ENCODE measurements at places on chromosomes 6 and 20.

DNA sequence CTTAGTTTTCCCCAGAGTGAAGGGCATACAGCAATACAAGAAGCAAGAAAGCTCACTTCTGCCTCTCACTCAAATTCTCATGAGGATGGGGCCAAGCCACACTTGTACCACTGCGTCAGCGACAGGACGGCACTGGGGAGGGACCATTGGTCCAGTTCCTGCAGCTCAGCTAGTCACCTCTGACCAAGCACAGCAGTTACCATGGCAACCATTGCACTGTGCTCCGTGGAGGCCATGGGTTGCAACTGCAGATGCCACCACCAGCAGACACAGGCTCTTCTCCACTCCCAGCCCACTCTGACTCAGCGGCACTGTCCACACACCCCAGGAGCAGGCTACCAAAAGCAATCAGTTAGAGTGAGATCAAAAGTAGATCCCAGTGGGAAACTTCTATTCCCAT lies 441.1 kb upstream of the ARID1B start:
- no peak for DNase-seq

DNA sequence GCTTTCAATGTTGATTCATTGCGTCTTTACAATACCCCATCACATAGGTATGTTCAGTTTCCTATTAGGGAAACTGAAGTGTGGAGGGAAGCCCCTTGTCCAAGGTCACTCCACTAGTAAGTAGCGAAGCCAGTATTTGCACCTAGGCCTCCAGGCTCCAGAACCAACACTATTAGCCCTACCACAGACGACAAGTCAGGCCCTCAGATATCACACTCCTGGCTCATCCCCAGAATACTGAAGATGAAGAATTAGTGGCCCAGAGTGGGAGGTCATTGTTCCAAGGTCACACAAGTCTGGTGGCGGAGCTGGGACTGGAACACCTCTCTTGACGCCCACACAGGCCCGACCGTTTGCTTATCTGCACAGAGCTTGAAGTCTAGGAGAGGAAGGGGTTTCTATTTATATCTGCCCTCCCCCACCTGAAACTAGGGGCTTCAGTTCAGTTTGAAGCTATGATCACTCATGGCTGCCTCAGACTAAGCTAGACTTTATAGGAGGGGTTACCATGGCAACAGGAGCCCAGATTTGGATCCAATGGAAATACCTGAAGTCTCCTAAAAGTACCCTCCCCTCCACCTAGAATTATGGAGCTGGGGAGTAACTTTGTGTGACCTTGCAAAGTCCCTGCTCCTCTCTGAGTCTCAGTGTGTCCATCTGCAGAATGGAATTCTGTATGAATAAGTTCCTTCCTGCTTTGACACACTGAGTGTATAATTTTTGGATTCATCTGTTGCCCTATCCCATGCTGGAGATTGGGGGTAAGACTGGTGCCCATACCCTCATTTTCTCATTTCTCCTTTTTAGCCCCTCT lies 2.2 kb downstream of the SNTA1 start:
- no peak for DNase-seq

GRCh38 chr6:11432713-11433450 lies 104.7 kb upstream of the TMEM170B start:
- DNase-seq = no peak

DNA sequence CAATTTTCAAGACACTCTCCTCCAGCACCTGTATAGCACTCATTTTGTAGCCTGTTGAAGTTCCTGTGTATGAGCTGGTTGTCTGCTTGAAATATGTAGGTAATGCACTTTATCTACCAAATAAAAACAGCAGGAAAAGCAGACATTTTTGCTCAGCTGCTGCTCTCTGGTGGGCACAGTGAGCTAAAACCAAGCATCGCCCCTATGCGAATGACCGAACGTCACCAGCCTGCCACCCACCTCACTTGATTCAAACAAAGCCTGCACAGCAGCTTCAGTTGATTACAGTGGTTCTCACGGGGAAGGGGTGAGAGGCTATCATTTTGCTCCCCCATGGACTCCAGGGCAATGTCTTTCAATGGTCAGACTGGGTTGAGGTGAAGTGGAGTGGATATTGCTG lies 185.7 kb downstream of the SASH1 start:
- no peak for DNase-seq

DNA sequence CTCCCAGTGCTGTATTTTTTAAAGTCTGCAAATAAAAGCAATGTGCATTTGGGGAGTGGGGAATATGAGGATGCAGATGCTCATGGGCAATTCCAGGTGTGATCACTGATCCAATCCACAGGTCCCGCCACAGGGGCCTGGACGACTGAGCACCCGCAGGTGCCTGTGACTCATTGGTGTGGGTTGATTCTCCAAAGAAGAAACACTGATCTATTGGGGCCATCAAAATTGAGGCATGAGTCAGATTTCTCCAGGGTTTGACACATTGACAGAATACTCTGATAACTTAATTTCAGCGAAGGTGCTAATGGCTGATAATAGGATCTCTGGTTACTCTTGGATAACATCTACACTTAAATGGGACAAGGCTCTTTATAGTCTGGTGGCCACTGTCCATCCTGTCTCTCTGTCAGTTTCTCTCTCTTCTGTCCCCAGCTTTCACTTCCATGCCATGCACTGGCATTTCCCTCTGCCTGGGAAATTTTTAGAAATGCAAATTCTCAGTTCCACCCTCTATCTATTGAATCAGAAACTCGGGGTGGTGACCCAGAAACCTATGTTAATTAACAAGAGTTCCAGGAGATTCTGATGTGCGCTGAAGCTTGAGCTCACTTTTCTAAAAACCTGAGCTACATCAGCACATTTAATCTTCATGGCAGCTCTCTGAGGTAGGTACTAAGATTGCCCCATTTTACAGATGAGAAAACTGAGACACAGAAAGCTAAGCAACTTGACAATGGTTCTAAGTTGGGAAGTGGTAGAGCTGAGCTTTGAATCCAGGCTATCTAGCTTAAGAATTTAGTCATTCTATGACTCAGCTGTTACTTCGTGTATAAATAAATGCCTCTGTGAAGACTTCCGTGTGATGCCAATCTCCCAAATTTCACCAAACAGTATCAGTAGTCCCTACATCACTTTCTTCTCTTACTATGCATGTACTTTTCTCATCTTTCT lies 10.2 kb upstream of the RCAN2 start:
- no peak for DNase-seq

GRCh38 chr20:36331209-36331608 lies 25.1 kb downstream of the DLGAP4 start:
- no peak for DNase-seq

GRCh38 chr6:84033523-84034451 lies at the start of gene MRAP2:
Gene MRAP2 (plus strand): TSS chr6:84033772. CDS start chr6:84055319, 21,547 bp downstream.
- peak; percentile 49 for DNase-seq

- no peak for DNase-seq
Observed at GRCh38 chr6:158654960-158655489, 5.2 kb downstream of the SYTL3 start.

All from femur (tissue), 1 donor.